Skin of body (tissue), 3 donors: ENCODE measurements at places on chromosomes 3 and 15.

GRCh38 chr15:29849218-29849617 is 26.9 kb upstream of the TJP1 start:
- no peak for DNase-seq

- no peak for DNase-seq
Measured at GRCh38 chr15:44554934-44555723, 18.2 kb downstream of the EIF3J start.

DNA sequence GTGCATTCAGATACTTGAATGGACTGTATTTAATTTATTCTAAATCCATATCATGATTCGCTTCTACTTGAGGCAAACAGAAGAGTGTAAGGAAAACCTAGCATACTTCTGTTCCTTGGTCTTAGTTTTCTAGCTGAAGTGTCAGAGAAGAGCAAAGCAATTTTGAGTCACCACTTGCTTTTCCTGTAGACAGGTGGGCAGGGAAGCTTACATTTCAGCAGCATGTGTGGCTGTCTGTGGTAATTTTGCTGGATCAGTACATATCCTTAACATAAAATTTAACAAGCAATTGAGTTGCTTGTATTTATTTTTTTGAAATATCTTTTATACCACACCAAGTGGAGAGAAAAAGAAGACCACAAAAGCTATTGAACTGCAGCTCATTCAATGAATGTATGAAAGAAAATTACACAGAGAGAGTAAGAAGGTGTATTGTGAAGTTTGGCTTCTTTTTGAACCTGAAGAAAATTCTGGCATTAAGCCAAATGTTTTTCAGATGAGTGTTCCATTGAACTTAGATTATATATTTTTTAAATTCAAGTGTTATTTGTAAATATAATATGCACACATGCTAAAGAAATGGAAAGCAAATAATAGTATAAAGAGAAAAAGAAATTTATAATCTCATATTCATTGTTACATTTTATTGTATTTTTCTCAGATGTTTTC is 747.6 kb downstream of the NAALADL2 start:
- DNase-seq, result no peak

GRCh38 chr3:152192936-152193672 is 75.6 kb upstream of the MBNL1 start:
- DNase-seq, result no peak

GRCh38 chr3:17132286-17133115 is 247.7 kb downstream of the PLCL2 start:
- DNase-seq, result no peak

DNA sequence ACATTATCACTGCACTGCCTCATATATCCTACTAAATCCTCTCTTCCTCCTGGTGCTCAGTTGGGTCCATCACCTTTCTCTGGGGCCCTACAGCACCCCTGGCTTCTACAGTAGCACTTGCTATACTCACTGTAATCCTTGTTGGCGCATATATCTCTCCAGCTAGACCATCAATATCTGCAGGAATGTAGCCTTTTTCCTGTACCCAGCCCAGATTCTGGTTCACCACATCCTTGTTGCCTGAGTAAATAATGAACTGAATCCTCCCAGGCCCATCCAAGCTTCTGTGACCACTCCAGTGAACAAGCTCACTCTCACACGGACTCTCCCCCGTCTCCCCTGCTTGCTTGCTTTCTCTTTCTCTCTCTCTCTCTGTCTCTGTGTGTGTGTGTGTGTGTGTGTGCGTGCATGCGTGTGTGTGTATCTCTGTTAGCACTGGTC is 62.5 kb upstream of the LIPC start:
- no peak for DNase-seq

GRCh38 chr3:102510663-102511062 is 75.8 kb downstream of the ZPLD1 start:
- DNase-seq, result no peak

DNA sequence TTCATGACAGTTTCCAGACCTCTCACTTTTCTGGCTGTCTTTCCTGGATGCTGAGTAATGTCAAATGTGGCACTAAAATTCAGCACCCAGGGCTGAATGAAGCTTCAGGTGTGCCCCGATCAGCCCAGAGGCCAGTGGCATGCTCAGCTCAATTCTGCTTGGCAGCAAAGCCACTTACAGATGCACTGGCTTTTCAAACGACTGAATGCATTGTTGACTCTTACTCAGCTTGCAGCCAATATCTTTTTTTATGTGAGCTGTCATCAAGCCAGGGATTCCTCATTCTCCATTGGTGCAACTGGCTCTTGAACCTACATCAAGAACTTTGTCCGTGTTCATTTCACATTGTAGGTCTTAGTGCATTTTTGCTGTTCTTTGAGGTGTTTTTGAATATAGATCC is 60.7 kb downstream of the ZDHHC19 start:
- DNase-seq, result no peak

DNA sequence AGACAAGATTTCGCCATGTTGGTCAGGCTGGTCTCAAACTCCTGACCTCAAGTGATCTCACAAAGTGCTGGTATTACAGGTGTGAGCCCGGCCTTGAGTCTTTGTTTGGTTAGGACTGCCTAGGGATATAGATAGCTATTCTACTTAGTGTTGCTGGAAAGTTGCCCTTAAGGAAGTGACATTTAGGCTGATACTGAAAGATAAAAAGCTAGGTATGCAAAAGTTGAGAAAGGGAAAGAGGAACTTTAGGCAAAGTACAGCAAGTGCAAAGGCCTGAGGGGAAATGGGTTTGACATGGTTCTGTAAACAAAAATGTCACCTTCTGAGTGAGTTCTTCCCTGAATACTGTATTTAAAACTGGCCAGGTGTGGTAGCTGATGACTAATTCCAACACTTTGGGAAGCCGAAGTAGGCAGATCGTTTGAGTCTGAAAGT is 111.5 kb downstream of the ZNF609 start:
- DNase-seq, result no peak

- no peak for DNase-seq
Measured at GRCh38 chr3:71511037-71511436, 72.5 kb downstream of the FOXP1 start.

DNA sequence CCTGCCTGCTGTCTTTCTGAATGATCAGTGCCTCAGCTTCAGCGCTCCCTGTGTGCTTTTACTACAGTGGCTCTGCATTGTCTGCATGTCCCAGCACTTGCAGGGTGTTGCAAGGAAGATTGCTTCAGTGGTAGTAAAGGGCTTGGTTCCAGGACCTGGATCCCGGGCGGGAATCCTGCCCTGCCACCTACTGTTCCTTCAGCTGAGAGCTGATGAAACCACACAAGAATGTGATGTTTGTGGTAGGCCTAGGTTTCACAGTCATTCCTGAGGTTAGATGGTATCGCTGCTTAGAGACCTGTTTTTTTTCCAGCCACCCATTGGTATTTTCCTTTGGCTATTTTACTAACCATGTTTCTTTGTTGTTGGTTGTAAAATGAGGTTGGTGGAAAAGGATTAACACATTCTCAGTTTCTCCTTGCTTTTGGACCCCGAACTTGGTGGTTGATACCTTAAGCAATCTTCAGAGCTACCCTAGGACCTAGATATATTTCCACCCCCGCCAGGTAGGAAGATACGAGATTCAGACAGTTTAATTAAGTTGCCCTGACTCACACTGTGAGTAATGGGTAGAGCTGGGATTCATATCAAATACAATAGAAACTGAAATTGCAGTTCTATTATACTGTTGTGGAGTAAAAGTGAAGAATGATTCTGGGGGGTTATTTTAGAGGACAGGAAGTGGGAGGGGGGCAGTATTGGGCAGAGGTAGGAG is 11.4 kb downstream of the GPR87 start:
- DNase-seq, result peak; percentile 26

DNA sequence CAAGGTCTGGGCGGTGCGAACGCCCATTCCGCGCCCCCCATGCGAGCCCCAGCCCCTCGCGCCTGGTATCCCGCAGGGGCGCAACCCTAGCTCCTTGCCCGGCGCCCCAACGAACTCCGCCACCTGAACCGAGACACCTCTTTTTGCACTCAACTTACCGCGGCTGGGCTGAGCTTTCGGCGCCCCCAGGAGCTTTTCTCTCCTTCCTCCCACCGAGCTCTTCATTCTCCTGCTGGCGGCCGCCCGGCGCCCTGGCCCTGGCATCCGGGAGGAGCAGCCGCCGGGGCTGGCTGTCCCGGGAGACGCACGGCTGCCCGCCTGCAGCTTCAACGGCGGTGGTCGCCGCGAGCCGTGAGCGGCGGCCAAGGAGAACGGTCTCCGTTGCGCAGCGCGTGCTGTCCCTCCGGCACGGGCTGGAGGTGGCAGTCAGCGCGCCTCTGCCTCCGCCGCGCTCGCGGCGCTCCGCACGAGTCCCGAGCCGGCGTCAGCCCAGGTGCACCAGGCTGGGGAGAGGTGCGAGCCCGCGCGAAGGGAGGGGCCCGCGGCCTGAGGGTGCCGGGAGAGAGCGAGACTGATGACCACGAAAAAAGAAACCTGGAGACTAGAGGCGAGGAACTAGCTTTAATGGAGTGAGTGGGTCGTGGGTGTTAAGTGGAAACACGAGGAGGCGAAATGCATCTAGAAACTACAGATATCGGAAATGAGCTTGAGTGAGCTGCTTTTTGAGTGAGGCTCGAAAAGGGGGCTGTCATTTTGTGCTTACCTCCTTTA is 621.5 kb upstream of the ZNF385D start:
- DNase-seq, result no peak

DNA sequence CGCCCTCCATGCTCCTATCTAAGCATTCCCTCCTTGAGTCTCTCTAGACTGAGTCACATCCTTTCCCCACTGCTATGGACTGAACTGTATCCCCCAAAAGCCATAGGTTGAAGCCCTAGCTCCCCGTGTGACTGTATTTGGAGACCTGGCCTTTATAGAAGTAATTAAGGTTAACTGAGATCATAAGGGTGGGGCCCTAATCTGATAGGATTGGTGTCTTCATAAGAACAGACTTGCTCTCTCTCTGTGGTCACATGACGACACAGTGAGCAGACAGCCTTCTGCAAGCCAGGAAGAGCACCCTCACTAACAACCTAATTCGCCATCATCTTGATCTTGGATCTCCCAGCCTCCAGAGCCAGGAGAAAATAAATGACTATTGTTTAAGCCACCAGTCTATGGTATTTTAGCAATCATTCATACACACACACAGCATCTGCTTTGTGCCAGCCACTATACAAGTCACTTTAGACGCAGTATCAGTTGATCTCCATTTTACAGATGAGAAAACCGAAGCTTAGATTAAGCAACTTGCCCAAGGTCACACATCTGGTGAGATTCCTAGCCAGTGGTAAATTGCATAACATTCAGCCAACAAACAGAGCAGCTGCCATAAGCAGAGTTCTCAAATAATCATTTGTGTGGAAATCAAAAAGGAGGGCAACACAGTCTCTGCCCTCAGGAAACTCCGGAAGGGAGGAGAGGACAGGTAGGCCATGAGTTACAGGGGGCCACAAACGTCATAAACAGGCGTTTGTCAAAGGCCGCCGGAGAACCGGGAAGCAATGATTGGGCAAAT is 66.3 kb upstream of the HES1 start:
- DNase-seq, result no peak

DNA sequence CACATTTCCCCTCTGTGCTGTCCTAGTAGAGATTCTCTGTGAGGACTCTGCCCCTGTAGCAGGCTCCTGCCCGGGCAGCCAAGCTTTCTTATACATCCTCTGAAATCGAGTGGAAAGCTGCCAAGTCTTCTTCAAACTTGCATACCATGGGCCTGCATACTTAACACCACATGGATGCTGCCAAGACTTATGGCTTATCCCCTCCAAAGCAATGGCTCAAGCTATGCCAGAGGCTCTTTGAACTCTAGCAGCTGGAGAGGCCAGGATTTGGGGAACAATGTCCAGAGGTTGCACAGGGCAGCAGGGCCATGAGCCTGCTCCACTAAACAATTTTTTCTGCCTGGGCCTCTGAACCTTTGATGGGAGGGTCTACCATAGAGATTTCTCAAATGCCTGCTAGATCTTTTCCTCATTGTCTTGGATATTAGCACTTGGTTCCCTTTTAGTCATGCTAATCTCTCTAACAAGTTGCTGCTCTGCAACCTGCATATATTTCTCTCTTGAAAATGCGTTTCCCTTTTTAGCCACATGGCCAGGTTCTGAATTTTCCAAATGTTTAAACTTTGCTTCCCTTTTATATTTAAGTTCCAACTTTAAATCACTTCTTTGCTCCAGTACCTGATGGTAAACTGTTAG is 6.1 kb upstream of the PLSCR4 start:
- DNase-seq, result no peak
